Caki2 (cell line): ENCODE measurements at places on chromosomes 3 and 15.

DNA sequence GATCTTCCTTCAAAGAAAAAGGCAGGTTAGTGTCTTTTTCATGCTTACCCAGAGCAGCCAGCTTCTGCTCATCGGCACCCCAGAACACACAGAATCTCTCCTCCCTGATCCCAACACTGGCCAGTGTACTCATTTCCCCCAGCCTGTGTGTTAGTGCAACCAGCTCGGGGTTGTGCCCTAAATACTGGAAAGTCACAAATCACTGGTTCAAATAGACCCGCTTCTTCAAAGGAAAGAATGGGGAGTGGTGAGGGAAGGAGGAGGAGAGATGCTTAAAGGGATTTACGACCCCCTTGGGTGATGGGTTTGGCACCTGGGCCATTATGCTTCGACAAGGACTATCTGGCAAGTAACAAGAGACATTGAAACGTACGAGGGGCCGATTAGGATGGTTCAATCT lies 114.0 kb downstream of the FOXB1 start:
- DNase-seq = no peak

- no peak for DNase-seq
Observed at GRCh38 chr3:98650971-98651779, 57.8 kb upstream of the CPOX start.

DNA sequence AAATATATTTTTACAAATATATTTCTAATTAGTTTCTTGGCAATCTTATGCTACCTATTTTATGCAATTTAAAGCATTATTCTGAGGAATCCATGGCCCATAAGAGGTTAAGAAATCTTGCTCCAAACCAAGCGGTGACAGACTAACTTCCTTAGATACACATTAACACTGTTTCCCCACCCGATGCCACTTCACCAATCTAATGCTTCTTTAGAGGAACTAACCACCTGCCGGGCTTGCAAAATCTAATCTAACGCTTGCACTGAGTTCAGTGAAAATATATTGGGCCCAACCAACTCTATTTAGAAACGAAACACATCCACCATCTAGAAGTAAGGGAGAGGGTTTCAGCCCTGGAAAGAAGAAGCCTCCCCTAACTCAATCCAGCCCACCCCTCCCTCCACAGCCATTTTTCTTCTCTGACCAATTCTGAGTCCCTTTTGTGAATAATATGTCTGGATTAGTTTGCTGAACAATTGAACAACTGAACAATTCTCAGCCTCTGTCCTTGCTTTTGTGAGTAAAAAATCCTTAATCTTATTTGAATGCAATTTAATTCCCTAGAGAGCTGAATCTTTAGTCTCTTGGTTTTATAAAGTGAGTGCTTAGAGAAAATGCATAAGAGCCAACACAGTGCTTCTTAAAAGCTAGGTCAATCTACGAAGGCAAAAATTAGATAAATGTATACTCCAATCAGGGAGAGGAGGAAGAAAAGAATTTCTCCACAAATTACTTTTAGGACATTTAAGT lies 150.4 kb upstream of the ADAMTS9 start:
- DNase-seq = no peak

GRCh38 chr3:13570391-13571194 lies 21.7 kb downstream of the FBLN2 start:
- no peak for DNase-seq

DNA sequence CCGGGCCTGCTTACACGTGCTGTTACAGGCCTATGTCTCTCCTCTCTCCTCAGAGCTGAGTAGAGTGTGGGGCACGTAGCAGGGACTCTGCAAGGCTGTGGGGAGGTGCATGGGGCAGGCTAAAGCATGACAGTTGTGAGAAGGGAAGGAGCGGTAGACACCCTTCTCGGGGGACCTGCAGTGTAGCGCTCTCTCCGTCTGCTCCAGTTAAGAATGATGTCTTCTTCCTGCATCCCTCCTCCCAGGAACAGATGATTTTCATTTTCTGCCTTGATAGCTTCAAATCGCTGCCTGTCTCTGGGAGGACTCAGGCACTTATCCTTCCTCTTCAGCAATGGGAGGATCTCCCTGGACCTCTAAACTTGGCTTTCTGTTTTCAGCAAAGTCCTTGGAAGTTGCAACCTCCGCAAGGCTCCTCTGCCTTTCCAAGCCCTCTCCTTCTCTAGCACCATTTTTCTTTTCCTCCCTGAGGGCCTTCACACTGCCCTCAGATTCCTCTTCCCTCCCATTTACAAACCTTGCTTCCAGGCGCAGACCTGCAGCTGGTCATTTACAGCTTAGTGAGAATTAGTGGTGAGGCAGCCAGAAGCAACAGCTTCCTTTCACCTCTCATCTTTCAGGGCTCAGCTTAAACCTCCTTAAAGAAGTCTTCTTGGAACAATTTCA lies 23.4 kb upstream of the TLE3 start:
- DNase-seq = no peak

GRCh38 chr15:58495891-58496408 lies 64.2 kb downstream of the LIPC start:
- DNase-seq = no peak

DNA sequence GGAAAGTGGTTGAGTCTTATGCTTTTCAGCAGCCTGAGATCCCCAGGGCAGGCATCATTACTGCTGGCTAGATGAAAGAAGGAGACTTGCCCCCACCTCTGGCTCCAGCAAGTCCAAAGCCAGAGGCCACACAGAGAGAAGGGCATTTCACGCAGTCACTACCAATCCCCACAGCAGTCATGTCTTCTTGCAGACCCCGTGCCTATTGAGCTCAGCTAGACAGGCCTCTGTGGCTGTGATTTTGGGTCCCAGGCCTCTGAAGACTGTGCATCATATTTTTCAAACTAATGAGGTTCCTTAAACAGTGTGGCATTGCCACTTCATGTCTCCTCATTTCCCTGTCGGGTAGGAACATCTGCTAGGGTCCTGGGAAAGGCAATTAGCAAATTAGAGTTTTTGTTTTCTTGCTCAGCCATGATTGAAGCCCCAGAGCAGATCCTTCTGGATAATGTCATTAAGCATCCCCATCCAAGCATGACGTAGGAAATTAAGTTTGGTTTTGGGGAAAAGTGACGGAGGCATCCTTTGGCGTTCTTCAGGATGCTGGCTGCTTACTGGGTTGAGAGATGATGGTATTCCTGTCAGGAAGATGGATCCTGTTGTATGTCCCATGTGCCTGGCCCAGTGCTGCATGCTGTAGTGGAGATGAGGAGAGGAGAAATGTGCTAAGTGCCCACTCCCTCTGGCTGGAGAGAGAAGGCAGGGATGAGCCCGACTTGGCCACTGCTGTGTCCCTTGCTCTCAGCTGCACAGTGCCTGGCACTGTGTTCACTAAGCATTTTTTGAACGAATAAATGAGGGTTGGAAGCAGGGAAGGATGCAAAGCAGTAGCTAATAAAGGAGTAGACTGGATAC lies 7.0 kb downstream of the SPSB4 start:
- no peak for DNase-seq

DNA sequence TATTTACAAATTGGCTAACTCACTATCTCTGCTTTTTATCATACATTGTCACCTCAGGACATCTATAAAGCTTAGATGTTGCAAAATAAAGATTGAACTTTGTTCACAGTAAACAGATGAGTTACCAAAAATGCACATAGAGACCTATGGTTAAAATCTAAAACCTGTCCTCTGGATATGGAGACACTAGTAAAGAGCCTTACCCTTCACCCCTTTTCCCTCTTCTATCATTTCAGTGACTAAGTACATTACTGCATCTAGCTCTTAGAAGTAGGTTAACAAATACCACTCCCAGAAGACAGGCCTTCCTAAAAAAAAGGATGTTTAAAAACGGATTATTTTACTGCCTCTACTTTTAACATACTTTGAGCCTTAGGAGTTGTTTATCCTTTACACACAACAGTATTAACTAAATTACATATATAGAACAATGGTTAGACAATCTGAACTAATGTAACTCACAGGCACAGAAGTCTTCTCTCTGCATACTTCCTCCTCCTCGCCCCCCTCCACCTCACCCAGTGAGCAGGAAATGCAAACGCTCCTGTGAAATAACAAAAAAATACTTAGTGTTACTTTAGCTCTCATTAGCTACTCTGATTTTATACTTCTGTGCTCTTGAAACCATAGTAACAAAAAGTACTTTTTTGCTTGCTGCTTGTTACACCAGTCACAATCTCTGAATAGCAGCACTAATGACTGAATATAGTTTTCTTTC lies 23.3 kb downstream of the IREB2 start:
- DNase-seq = no peak

DNA sequence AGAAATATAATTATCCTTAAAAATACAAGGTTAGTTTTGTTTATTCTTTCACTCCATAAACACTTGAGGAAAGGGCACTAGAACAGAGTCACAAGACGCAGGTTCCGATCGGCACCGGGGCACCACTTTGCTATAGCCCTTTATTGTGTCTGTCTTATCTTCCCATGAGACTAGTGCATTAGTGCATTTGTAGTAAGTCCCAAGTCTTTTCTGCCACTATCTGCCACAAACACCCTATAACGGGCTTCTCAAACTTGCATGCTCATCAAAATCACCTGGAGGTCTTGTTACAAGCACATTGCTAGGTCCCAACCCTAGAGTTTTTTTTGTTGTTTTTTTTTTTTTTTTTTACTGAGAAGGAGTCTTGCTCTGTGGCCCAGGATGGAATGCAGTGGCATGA lies 213.1 kb downstream of the FOXP1 start:
- DNase-seq = no peak

- no peak for DNase-seq
Observed at GRCh38 chr3:3240986-3241385, 61.5 kb upstream of the CRBN start.

DNA sequence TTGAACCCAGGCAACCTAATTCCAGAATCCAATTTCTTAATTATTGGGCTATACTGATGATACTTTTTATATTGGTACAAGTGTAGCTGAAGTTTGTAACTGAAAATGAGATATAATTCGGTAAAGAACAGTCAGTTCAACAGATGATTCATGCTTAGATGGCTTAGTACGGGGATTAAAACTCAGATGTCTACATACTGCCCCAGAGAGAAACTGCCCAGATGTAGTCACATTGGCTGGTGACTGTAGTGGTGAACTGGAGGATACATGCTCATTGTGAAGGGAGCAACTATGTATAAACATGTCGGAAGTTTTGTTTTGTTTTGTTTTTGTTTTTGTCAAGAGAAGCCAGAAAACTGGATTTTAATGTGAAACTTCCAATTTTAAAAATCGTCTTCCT lies 179.6 kb downstream of the ADAMTSL3 start:
- DNase-seq = no peak

- DNase-seq = peak; percentile 38
Observed at GRCh38 chr3:40623567-40623966, 98.8 kb downstream of the ZNF621 start.

GRCh38 chr3:81760924-81761903 lies at the start of gene GBE1:
Gene GBE1, minus strand, starts transcription at chr3:81761645. Its CDS starts 128 bp downstream, at chr3:81761517.
- DNase-seq = peak; percentile 95

GRCh38 chr15:58110999-58111717 lies 27.0 kb upstream of the AQP9 start:
- no peak for DNase-seq

- DNase-seq = no peak
Observed at GRCh38 chr15:41511899-41512369, 1.7 kb downstream of the LTK start.

GRCh38 chr15:71049706-71050422 lies 65.4 kb upstream of the THSD4 start:
- no peak for DNase-seq

DNA sequence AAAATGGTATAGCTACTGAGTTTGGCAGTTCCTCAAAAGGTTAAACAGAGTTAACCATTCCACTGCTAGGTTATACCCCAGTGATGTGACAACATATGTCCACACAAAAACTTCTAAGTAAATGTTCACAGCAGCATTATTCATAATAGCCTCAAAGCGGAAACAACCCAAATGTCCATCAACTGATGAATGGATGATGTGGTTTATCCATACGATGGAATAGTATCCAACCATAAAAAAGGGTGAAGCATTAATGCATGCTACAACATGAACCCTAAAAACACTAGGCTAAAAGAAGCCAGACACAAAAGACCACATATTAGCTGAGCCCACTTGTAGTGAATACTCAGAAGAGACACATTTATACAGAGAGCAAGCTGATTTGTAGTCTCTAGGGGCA lies 9.0 kb downstream of the XXYLT1 start:
- no peak for DNase-seq

- no peak for DNase-seq
Observed at GRCh38 chr3:14522129-14522691, 17.9 kb downstream of the GRIP2 start.

DNA sequence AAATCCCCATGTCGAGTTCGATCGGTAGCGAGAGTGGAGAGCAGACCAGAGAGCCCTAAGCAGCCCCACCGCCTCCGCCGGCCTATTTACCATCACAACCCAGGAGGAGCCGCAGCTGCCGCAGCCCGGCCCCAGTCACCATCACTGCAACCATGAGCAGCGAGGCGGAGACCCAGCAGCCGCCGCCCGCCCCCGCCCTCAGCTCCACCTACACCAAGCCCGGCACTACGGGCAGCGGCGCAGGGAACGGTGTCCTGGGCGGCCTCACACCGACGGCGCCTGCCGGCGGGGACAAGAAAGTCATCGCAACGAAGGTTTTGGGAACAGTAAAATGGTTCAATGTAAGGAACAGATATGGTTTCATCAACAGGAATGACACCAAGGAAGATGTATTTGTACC lies 89.5 kb upstream of the TPM1 start:
- DNase-seq = no peak

GRCh38 chr15:37550360-37551024 lies 383.9 kb upstream of the TMCO5A start:
- no peak for DNase-seq

GRCh38 chr15:91752081-91752785 lies 101.3 kb upstream of the SLCO3A1 start:
- DNase-seq = no peak

- DNase-seq = peak; percentile 78
Observed at GRCh38 chr3:21621181-21621651, 129.8 kb downstream of the ZNF385D start.

- DNase-seq = no peak
Observed at GRCh38 chr3:57658536-57658935, 34.3 kb downstream of the DENND6A start.

- DNase-seq = peak; percentile 37
Observed at GRCh38 chr15:90286678-90287077, 21.2 kb downstream of the NGRN start.

- DNase-seq = peak; percentile 92
Observed at GRCh38 chr3:174949523-174949922, 90.4 kb downstream of the NAALADL2 start.

DNA sequence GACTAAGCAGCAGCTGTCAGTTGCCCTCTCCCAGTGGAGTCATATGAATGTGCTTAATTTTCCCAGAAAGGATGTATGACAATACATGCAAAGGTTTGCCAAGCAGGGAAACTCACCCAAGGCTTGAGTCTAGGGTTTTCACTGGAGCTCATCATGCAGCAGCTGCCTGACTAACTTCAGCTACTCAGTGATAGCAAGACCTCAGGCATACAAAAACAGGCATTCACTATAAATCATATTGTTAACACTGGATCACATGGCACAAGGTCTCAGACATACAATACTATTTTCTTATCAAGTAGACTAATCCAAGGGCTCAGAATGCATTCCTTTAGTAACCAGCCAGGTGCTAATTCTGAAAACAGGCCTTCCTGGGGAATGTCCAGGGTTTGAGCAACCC lies 85.0 kb upstream of the STAC start:
- no peak for DNase-seq

GRCh38 chr3:176906046-176906905 lies 291.0 kb downstream of the TBL1XR1 start:
- DNase-seq = peak; percentile 56
